Astrocyte of the cerebellum (primary cell): ENCODE measurements at places on chromosomes 3 and 15.

GRCh38 chr3:194328053-194328657 is 23.0 kb downstream of the CPN2 start:
- DNase-seq: no peak

DNA sequence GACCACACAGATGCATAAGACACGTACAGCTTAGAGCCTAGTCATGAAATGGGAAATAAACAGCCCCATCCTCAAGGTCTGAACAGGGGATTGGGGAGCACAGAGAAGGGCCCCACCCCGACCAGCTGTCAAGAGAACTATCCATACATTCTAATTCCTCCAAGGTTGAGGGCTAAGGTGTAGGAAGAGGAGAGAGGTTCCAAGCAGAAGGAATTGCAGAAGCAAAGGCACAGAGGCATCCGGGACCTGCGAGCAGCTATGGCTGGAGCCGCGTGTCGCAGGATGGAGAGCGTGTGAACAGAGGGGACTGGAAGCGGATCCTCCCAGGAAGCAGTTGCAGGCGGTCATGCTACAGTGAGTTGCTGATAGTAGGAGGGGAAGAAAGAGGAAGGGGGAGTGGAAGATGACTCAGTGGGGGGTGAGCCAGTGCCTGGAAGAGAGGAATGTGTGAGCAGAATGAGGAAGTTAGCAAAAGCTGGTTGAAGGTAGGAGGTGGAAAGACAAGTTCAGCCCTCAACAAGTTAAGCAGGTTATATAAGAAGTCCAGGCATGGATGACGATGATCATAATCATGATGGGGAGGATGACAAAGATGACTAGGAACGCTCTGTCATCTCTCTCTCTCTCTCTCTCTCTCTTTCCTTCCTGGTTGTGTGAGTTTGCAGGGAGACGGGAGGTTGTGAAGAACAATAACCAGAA is 89.7 kb downstream of the LIPC start:
- DNase-seq: no peak

GRCh38 chr15:48667701-48668100 is 22.2 kb upstream of the FBN1 start:
- DNase-seq: no peak

DNA sequence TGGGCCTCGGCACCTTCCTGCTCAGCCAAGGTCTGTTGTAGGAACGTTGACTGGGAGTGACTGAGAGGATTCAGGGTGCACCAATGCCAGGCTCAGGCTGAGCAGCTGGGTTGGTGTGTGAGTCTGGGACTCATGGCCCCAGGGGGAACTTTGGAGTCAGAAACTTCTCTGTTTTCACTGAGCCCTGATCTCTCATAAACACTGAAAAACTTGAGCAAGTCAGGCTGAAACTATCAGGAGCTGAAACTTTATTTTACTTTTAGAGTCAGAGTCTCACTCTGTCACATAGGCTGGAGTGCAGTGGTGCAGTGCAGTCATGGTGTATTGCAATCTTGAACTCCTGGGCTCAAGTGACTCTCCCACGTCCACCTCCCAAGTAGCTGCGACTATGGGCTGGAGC is 3.0 kb downstream of the TRAK1 start:
- no peak for DNase-seq

- DNase-seq: no peak
Observed at GRCh38 chr3:195020921-195021320, 250.0 kb downstream of the XXYLT1 start.

- no peak for DNase-seq
Observed at GRCh38 chr15:44033894-44034293, 161.2 kb downstream of the FRMD5 start.

DNA sequence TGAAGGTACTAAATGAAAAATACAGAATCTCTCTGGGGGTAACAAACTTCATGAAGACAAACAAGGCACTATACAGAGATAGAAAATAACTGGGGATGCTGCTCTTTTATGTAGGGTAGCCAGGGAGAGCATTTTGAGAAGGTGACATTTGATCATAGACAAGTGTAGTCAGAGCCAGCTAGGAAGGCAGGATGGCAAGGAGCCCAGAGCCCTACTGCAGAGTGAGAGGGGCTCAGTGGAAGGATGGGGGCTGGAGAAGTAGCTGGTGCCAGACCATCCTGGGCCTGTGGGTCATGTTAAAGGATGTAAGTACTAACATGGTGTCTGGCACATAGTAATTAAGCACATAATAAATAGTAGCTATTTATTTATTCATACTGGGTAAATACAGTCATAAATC is 133.6 kb downstream of the MEIS2 start:
- DNase-seq: no peak

GRCh38 chr3:145953316-145953715 is 207.7 kb downstream of the PLOD2 start:
- peak; percentile 76 for DNase-seq

DNA sequence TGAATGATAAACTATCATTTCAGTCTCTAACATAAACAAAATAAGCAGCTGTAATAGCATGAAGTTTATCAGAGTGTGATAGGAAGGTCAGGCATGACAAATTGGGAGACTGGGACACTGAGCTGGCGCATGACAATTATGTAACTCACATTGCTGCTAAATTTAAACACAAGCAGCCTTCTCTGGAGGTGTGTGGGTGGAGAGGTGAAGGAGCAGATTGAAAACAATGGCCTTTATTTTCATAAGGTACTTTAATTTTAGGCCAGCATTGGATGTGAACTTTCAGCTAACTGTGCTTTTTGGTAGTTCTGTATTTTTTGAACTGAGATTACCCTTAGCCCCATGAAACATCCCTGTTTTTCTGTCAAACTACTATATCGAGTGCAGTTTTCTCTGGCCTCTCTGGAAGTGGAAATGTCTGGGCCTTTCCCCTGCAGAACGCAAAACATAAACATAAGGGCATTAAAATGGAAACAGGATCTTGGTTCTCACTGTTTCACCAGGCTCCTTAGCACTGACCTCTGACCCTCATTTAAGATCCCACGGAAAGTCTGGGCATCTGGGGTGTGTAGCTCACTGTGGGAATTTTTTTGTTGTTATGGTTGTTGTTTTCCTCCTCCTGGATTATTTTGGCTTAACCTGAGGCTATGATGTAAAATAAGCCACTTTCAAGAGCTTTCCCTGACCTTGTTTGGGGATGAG is 160.1 kb upstream of the DPH6 start:
- DNase-seq: no peak

GRCh38 chr15:90106522-90107117 is 4.4 kb upstream of the IDH2 start:
- DNase-seq: no peak
